ENCODE measurements at places on chromosomes 2 and 18. TPM values are rescaled to one million over a fixed set of nuclear protein-coding genes. Genes with fewer than 3 reads are reported as not detected.

DNA sequence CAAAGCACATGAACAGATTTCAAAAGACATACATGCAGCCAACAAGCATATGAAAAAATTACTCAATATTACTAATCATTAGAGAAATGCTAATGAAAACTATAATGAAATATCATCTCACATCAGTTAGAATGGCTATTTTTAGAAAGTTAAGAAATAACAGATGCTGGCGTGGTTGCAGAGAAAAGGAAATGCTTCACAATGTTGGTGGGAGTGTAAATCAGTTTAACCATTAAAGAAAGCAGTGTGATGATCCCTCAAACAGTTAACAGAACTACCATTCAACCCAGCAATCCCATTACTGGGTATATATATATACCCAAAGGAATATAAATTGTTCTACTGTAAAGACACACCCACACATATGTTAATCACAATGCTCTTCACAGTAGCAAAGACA, 117.7 kb upstream of the SETBP1 start:
- no peak for DNase-seq

SALL3 gene
- total RNA-seq, result 7.4 TPM

SPHKAP gene
- 1.2 TPM for total RNA-seq

- no peak for DNase-seq
Measured at GRCh38 chr2:30272761-30273573, 41.6 kb downstream of the LBH start.

DNA sequence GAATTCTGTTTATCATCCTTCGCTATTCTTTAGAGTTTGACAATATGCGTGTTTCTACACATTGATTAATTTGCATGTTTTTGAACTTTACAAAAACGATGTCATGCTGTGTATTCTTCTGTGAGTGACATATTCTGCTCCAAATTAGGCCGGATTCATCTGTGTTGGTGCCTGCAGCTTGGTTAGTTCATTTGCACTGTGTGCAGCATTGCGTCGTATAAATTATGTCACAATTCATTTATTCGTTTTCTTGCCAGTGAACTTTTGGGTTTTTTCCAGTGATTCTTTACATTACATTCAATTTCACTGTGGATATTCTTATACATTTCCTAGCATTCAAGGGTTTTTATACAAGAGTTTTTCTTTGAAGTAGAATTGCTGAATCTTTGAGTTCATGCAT, 118.3 kb downstream of the KCNF1 start:
- DNase-seq, result no peak

DNA sequence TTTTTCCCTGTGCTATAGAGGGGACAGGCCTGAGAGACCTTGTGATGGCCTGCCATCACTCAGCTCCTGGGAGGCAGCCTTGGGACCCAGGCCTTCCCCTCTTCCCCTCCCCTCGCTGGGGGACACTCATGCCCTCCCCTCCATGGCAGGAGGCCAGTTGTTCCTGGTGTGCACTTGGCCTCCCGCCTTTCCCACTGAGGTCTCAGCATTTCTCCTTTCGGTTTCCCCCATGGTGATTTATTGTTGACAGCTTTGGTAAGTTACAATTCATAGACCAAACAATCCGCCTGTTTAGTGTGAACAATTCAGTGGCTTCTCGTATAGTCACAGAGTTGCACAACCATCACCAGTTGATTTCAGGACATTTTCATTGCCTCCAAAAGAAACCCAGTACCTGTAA, 10.2 kb upstream of the CNDP1 start:
- no peak for DNase-seq

DNA sequence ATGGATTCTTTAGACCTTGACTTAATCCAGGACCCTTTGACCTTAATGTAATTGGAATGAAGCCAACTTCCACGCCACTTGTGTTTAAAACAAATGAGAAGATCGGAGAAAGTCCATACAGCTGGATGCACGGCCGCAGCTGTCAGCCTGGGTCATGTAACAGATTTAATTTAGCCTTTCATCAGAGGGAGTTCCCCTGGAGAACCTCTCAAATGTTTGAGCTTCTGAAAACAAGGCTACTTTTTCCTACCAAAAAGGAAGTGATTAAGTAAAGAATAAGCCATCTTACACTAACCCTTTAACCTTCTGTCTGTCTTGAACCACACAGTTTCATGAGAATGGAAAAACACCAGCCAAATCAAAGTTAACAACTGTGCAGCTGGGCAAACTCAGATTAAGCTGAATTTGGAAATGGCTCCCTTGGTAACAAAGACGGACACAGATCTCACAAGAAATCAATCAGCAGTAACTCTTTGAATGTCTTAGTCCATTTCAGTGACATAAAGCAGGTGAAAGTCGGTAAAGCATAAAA, 103.6 kb downstream of the DOCK10 start:
- no peak for DNase-seq

NEU2 gene
- total RNA-seq, result not detected

GRCh38 chr2:85423525-85423924, 5.0 kb downstream of the SH2D6 start:
- no peak for DNase-seq

SNTG2 gene
- total RNA-seq, result 11.8 TPM

DNA sequence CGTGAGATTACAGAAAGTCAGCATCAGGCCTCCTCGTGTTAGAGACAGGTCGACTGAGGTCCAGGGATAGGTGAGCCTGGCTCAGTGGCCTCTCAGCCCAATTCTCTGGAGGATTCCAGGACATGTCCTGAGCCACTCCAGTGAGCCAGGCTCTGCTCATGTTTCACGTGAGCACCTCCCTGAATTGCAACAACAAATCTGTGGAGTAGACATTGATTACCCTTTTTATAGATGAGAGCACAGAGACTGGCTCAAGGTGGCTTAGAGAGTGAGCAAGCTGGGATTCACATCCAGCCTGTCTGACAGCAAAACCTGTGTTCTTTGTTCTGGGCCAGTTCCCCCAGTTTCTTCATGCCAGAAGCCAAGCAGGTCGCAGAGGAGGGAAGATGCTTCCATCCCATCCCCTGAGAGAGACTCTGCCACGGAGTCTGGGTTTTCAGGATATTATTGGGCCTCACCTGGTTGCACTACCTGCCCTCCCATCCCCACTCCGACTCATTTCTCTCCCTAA, 46.4 kb downstream of the HS1BP3 start:
- DNase-seq, result no peak

DNA sequence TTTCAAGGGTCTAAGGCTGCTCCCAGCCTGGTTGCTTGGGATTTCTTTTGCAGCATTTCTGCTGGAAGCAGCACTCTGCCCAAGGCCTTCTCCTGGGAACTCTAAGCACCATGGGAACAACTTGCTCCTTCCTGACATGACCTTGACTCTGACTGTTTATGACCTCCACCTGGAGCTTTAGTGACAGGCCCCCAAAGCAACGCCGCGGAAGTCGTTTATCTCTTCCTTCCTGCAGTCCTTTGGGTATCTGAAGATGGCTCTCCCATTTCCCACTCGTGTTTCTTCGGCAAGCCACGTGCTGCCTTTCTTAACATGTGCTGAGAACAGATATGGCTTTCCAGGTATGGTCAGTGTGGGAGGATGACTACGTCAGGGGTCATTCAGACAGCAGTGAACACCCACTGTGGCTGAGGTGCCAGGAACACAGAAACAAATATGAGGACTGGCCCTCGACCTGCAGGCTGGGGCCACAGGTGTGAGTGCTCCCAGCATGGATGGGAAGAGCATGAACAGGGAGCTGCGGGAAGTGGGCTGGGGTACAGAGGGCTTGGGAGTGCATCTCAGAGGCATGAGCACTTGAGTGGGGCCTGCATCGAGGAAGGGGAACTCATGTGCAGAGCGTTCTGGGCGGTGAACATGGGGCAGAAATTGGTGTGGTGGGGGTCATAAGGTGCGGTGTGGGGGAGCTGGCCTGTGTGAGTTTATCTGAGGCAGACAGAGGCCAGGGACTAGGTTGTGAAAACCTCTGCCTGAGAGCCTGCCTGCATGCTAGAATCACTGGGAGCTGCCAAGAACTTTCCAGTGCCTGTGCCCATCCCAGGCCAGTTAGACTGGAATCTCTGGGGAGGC, 140.5 kb downstream of the TSN start:
- no peak for DNase-seq

- no peak for DNase-seq
Measured at GRCh38 chr2:47177043-47177565, 22.0 kb upstream of the STPG4 start.

DNA sequence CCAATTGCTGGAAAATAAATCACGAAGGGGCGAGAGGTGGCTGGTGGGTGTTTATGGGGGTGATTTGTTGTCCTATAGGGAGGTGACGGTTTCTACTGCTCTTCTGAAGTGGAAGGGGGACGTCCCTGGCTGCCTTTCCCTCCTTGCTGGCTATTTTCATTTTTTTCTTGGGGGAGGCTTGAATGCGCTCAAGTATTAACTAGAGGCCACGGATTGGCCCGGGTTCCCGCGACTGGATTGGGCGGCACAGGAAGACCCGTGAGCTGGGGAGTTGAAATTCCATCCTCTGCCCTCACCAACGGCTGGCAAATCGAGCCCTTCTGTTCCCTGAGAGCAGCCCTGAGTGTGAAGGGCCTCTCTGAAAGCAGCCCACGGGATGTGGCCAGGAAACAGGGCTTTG, 176.5 kb upstream of the SPRED2 start:
- no peak for DNase-seq

DNA sequence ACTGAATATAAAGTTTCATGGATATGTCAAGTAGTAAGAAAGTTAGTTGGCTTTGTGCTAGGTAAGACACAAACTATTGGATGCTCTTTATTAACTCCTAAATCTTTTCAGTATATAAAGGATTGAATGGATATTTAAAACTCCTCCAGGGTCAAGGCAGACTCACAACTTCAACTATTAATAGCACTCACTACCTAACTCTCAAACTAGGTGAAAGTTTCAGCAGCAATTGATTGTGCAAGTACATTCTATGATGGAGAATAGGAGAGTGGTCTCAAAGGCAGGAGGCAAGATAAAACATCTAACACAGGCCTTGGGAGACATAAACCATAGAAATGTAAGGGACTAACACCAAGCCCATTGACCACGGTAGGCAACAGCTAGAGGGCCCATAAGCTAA, 328.9 kb upstream of the CHAC2 start:
- no peak for DNase-seq

- no peak for DNase-seq
Measured at GRCh38 chr2:230797515-230798495, 66.9 kb upstream of the ITM2C start.

- DNase-seq, result peak; percentile 82
Measured at GRCh38 chr2:2638547-2639220, 307.6 kb upstream of the MYT1L start.

UGT1A10 gene
- total RNA-seq, result not detected

SEMA4F gene
- total RNA-seq, result 8.3 TPM

DNA sequence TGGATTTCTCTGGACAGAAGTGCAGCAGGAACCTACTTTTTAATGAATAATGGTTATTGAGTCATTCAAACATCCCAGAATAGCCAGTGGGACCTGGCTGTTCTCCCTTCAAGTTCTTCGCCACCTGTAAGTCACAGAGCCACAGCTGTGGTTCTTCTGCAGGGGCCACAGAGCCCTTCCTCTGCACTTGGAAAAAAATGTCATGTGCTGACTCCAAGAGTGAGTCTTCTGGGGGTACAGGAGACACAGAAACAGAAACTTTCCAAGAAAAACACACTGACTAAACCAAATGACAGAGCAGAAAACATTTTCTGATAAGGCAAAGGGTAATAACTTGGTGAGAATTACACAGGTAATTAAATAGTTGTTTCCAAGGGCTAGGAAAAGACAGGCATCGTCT, 68.7 kb upstream of the FN1 start:
- no peak for DNase-seq

Measured in vagina (tissue), 2 donors.